Daoy (cell line): ENCODE measurements at places on chromosomes 1 and 21.

- DNase-seq: no peak
These were observed 41.4 kb upstream of the ACOT11 start for GRCh38 chr1:54506594-54506993.

DNA sequence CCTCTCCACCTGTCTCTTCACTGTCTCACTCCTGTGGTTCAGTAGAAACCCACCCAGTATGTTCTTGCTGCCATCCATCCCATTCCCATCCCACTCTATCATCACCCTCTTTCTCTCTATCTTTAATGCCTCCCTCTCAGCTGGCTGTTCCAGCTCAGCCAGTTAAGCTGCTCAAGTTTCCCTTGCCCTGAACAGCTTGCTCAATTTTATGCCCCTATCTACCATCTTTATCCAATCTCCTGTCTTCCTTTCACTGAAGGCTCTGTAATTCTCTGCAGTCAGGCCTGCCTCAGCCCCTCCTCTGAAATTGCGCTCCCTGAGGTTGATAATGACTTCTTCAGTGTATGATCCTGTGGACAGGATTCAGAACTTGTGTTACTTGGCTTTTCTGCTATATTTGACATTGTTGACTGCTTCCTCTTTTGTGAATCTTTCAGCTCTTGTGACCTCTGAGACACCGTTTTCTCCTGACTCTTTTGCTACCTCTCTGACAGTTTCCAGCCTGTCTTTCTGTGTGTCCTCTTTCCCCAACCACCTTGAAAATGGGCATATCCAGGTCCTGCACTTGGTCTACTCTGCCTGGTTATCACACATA, 13.9 kb upstream of the BCAR3 start:
- DNase-seq: no peak

- DNase-seq: peak; percentile 30
These were observed 122.3 kb upstream of the BACE2 start for GRCh38 chr21:41045534-41046268.

GRCh38 chr21:29436143-29436542, 137.4 kb downstream of the BACH1 start:
- DNase-seq: no peak

DNA sequence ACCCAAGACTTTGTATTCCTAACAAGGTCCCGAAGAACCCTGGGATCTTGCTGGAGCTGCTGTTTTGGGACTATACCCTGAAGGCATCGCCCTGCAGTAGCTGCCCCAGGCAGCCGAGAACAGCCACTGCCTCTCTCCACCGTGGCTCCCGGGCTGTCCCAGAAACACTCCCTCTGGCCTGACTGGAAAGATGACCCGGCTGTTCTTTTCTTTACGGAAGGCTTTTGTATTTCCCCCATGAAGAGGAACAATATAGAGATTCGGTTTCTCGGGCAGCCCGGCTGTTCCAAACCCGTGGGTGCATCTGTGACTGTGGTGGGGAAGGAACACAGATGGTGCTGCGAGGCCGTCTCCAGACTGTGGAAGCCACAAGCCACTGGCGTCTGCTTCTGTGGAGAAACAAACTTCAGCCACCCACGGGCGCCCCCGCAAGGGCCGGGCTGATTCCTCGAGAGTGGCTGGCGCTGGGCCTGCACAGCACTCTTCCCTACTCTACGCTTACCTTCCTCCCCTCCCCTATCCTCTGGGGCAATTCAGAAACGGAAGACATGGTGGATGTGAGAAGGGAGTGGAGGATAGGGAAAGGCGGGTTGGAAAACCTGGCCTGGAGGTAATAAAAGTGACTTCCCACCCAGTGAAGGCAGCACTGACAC, 33.7 kb upstream of the VASH2 start:
- peak; percentile 75 for DNase-seq

- DNase-seq: no peak
These were observed 652 bp downstream of the ARL8A start for GRCh38 chr1:202143768-202144401.
